Mesothelial cell of epicardium (in vitro differentiated cells): ENCODE measurements at places on chromosomes 3 and 15. TPM values are rescaled to one million over a fixed set of nuclear protein-coding genes. Genes with fewer than 3 reads are reported as not detected.

- peaks cover 4% of the 10 kb centered on the region for H3K36me3 ChIP-seq
- H3K27me3 ChIP-seq: no peaks in the 10 kb centered on the region
- no peak for DNase-seq
- peak overlapping the region; percentile 87 for H3K4me3 ChIP-seq
- peak overlapping the region; percentile 97 for H3K27ac ChIP-seq
Measured at GRCh38 chr15:58931987-58932588, 1.4 kb downstream of the SLTM start.

TRH gene
- 0.13 to 0.38 TPM (median 0.31 TPM) in 3 replicates for total RNA-seq

DZIP1L gene
- 24.9 to 26.5 TPM (median 25.1 TPM) in 3 replicates for total RNA-seq

DNA sequence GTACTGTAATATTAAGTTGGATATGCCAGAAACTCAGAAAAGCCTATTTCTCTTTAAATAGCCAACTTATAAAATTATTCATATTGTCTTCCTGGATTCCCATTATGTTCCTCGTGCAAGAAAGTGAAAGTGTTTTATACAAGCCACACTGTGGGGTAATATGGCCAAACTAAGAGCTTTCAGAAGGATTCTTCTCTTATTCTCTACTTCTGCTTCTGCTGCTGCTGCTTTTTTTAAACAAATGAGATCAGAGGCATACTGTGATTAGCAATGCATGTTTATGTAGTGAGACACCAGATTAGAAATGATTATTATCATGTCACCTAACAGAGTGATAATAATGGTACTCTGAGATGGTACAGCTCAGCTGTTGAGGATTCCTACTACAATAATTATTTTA, 1026.5 kb upstream of the CFAP20DC start:
- H3K4me3 ChIP-seq: no peak overlapping the region
- no peak for DNase-seq
- H3K27me3 ChIP-seq: no peaks in the 10 kb centered on the region
- H3K4me1 ChIP-seq: peaks cover 5% of the 10 kb centered on the region

DNA sequence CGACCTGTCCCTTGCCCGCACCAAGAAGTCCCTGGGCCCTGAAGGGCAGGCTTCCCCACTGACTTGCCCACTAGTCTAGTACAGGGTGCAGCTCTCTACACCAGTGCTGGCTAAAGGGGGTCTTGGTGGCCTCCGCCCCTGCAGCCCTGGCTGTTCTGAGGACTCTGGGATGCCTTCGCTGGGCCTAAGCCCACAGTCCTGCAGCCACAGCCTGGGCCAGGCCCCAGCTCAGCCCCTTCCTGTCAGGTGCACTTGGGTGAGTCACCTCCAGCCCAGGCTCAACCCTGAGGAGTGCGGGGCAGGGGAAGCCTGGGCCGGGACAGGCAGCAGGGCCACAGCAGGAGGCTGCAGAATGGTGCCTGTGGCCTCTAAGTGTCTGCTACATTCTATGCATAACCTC, 971 bp downstream of the C3orf22 start:
- no peak overlapping the region for H3K27ac ChIP-seq
- H3K27me3 ChIP-seq: peaks cover 20% of the 10 kb centered on the region
- peak; percentile 17 for DNase-seq
- no peak overlapping the region for H3K4me3 ChIP-seq
- H3K4me1 ChIP-seq: no peaks in the 10 kb centered on the region

AMT gene
- 30.3 to 33.4 TPM (median 33.0 TPM) in 3 replicates for total RNA-seq

GRCh38 chr15:81227716-81228115, 31.0 kb downstream of the IL16 start:
- no peak overlapping the region for H3K4me3 ChIP-seq
- no peaks in the 10 kb centered on the region for H3K36me3 ChIP-seq
- DNase-seq: no peak
- peaks cover 39% of the 10 kb centered on the region for H3K27me3 ChIP-seq

DNA sequence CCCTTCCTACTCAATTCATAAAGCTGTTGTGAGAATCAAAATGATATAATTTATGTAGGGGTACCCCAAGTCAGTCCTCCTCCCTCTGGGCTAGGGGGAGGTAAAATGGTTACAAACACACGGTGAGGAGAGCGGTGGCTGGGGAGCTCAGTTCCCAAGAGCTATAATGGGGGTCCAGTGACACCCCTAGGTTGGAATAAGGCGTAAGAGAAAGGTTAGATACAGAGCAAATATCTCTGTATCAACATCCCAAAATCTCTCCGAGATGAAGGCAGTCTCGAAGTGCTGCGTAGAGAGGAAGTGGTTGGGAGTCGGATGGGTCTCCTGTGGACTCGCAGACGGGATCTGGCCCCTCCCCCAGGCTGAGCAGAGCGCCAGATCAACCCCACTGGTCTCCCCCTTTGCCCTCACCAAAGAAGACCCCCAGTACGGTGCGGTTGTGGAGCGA, 1.8 kb downstream of the DUOX2 start:
- DNase-seq: no peak
- H3K27ac ChIP-seq: no peak overlapping the region
- peaks cover 14% of the 10 kb centered on the region for H3K4me1 ChIP-seq
- peak overlapping the region; percentile 36 for H3K4me3 ChIP-seq
- peaks cover 82% of the 10 kb centered on the region for H3K27me3 ChIP-seq

TRAIP gene
- 10.4 to 15.0 TPM (median 10.6 TPM) in 3 replicates for total RNA-seq

- H3K27ac ChIP-seq: no peak overlapping the region
- no peaks in the 10 kb centered on the region for H3K36me3 ChIP-seq
- no peak overlapping the region for H3K4me3 ChIP-seq
- DNase-seq: no peak
- peaks cover 14% of the 10 kb centered on the region for H3K27me3 ChIP-seq
- H3K4me1 ChIP-seq: no peaks in the 10 kb centered on the region
Measured at GRCh38 chr3:127988770-127989557, 63.3 kb upstream of the SEC61A1 start.

SLC6A11 gene
- 2.6 to 3.3 TPM (median 2.7 TPM) in 3 replicates for total RNA-seq

DNA sequence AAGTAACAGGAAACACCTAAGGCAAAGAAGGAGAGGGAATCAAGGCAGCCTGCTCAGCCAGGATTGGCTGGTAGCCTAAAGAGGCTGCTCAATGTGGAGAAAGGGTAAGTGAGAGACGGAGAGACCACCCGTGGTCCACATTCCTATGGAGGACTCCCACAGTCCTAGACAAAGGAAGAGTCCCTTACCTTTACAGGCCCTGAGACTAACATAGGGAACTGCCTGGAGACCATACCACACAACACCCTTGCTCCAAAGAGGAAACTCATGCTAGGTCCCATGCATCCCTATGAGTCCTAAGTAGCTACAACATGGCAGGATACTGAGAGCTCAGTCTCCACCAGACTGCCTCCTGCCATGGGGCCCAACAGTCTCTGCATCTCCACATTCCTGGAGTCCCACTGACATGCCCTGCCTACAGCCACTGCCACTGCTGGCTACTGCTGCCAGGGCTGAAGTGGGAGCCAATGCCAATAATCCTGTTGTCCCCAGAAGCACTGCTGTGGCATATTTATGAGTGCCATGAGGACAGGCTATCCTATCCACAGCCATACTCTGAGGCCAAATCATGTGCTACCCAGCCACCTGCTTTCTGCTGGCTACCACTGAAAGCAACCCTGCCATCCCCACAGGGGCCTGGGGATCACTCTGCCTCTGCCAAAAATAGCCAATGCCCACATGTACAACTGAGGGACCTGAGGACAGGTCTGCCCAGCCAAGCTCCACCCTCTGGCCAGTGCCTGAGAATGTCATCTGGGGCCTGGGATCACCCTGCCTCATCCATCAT, 45.0 kb downstream of the COPS2 start:
- H3K27ac ChIP-seq: no peak overlapping the region
- H3K4me3 ChIP-seq: no peak overlapping the region
- DNase-seq: no peak
- no peaks in the 10 kb centered on the region for H3K27me3 ChIP-seq

DNA sequence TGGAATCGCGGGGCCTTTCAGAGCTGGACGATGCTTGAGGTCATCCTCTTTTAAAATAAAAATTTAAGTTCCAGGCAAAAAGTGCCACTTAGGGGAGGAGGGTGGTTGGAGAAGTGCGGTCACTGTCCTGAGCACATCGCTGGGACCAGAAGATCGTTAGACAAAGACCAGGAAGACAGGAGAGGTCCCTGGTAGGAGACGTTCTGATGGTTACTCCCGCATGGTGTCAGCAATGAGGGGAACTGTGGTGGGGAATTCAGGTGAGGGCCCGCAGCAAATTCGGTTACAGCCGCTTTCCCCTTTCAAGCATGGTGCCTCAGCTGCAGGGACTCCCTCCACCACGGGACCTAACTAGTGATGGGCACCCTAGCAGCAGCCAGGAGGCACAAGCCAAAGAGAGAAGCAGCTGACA, 1.0 kb upstream of the ISY1 start:
- peak overlapping the region; percentile 100 for H3K27ac ChIP-seq
- peaks cover 7% of the 10 kb centered on the region for H3K36me3 ChIP-seq
- H3K27me3 ChIP-seq: no peaks in the 10 kb centered on the region
- H3K4me3 ChIP-seq: peak overlapping the region; percentile 85
- no peak for DNase-seq

DNA sequence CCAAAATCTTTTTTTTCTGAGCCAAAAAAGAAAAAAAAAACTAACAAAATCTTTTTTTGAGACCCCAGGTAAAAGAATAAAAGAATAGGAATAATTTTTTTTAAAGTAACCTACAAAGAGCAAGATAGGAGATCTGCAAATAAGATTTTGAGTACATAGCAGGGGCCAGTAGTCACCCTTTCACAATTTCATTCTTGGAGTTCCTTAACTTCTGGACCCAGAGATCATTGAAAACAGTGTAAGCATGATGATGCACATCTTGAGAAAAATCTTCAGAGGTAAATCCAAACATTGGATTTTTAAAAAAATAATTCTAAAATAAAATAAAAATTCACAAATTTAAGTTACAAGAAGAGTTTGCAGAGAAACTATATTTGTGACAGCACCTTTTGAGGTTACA, 18.8 kb downstream of the TFRC start:
- no peaks in the 10 kb centered on the region for H3K27me3 ChIP-seq
- H3K4me1 ChIP-seq: no peaks in the 10 kb centered on the region
- no peak overlapping the region for H3K4me3 ChIP-seq
- H3K36me3 ChIP-seq: peaks cover 46% of the 10 kb centered on the region
- no peak overlapping the region for H3K27ac ChIP-seq
- no peak for DNase-seq

GRCh38 chr3:158737410-158737809, 5.2 kb upstream of the RARRES1 start:
- no peaks in the 10 kb centered on the region for H3K27me3 ChIP-seq
- peaks cover 56% of the 10 kb centered on the region for H3K36me3 ChIP-seq
- no peak overlapping the region for H3K27ac ChIP-seq

PRTG gene
- total RNA-seq: 14.2 to 17.5 TPM (median 16.9 TPM) in 3 replicates

FBXO22 gene
- total RNA-seq: 38.1 to 40.6 TPM (median 38.3 TPM) in 3 replicates

GRCh38 chr3:143973259-143974021, 1.8 kb downstream of the DIPK2A start:
- H3K4me1 ChIP-seq: peaks cover 41% of the 10 kb centered on the region
- H3K4me3 ChIP-seq: peak overlapping the region; percentile 94
- DNase-seq: no peak
- no peaks in the 10 kb centered on the region for H3K27me3 ChIP-seq

DNA sequence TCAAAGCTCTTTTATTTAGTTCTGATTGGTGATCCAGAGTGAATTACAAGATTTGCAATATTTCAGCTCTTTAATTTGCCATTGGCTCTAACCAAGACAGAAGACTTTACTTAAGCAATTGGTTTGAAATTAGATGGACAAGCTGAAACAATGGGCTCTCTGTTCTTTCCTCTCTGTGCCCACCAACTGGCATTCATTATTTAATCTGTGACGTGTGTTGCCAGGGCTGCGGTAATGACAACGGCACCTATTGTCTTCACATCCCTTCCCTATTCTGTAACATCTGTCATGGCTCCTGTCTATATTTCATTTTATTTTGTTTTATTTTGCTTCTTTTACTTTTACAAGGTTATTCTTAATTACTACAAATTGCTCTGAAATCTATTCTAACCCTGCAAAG, 33.9 kb downstream of the PLD1 start:
- H3K4me3 ChIP-seq: no peak overlapping the region
- no peak for DNase-seq
- no peaks in the 10 kb centered on the region for H3K36me3 ChIP-seq
- H3K27ac ChIP-seq: no peak overlapping the region
- H3K27me3 ChIP-seq: no peaks in the 10 kb centered on the region
- H3K4me1 ChIP-seq: peaks cover 15% of the 10 kb centered on the region

DNA sequence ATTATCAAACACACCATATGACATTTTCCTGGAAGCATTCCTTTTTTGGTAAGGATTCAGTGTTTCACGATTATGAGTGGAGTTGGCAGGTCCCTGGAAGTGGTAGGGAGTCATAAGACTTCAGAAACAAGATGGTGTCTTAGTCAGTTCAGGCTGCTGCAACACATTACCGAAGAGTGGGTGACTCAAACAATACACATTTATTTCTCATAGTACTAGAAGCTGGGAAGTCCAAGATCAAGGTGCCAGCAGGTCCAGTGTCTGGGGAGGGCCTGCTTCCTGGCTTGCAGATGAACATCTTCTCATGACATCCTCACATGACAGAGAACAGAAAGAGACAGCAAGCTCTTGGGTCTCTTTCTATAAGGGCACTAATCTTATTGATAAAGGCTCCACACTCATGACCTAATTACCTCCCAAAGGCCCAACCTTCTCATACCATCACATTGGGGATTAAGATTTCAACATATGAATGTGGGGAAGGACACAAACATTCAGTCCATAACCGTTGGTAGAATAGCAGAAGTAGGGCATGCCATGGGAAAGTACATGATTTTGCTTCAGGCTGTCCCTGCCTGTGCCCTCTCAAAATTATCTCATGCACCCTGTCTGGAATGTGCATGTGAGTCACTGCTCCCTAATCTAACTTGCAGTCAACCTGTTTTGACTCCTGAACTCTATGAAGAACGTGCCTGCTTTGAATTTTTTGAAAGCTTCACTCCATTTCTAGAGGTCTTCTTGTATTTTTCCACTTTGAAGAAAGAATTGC, 72.5 kb downstream of the GTPBP8 start:
- no peak overlapping the region for H3K4me3 ChIP-seq
- no peaks in the 10 kb centered on the region for H3K4me1 ChIP-seq
- no peak overlapping the region for H3K27ac ChIP-seq
- DNase-seq: no peak

FGF12 gene
- 0.97 to 1.2 TPM (median 1.0 TPM) in 3 replicates for total RNA-seq

GRCh38 chr3:58441514-58442450, 8.2 kb upstream of the PDHB start:
- DNase-seq: no peak
- H3K27ac ChIP-seq: no peak overlapping the region
- H3K4me3 ChIP-seq: no peak overlapping the region
- peaks cover 5% of the 10 kb centered on the region for H3K4me1 ChIP-seq
- no peaks in the 10 kb centered on the region for H3K36me3 ChIP-seq
- H3K27me3 ChIP-seq: no peaks in the 10 kb centered on the region

HDGFL3 gene
- 92.2 to 97.2 TPM (median 95.7 TPM) in 3 replicates for total RNA-seq
